NCI-H2171 (cell line): ENCODE measurements at places on chromosomes 4 and X.

- no peak for DNase-seq
Measured at GRCh38 chr4:38957261-38957815, 74.9 kb downstream of the TMEM156 start.

DNA sequence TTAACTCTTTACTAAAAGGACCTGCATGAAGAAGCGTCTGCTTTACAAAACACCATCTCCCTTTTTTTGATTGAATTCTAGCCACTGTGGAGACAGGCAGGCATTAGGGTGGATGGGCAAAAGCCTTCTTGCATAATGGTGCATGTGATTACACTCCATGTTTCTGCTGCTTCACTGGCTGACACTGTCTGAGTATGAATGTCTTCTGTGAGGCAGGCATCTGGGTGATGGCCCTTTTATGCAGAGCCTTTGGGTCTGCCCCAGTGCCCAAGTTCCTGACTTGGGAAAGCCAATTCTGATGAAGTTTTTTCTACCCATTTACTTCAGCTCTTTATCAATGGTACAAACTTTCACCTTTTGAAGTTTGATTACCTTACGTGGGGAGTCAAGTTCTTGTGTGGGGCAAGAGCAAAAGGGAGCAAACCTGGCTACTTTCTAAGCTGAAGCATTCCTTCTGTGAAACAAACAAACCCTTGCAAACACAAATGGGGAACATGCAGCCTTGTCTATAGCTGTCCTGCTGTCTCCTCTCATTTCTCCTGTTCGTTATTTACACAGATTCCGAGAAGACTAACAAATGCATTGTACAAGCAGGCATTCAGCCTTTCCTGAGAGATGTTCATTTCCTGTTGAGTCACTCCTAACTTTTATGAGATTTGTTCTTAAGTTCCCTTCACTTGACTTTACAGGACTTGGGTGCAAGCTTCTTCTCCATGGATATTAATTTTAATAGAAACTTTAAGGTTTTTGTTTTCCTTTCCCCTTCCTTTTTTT, 301.9 kb downstream of the TLL1 start:
- DNase-seq, result no peak

DNA sequence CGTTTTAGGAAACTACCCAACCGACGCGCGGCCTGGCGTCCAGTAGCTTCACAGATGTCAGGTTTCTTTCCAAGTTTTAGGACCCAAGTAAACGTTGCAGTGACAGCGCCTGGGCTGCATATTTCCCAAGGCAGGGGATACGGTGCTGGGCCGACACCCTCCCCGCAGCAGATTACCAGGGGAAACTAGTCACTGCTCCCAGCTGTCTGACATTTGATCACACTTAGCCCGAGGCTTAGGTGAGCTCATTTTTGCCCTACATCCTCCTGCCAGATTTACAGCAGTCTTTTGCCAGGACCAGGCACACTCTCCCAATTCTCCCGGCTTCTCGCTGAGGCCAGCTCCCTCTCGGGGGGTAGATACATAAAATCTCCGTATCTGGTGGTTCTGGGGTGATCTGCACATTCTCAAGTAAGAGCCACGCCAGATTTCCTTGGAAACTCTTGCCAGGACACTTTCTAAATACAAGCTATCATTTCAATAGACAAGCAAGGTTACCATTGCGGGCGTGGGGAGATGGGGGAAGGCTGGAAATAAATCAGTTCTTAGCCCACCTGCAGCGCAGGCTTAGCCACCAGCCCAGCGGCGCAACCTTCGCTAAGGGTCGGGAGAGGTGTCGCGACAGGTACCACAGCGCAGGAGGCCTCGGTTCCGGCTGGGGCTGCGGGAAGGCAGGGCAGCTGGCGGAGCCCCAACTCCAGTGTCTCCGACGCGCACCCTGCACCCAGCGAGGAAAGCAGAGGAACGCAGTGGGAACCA, 2.5 kb upstream of the SOX3 start:
- no peak for DNase-seq

GRCh38 chrX:22135171-22135711, 103.1 kb downstream of the PHEX start:
- DNase-seq, result peak; percentile 5

DNA sequence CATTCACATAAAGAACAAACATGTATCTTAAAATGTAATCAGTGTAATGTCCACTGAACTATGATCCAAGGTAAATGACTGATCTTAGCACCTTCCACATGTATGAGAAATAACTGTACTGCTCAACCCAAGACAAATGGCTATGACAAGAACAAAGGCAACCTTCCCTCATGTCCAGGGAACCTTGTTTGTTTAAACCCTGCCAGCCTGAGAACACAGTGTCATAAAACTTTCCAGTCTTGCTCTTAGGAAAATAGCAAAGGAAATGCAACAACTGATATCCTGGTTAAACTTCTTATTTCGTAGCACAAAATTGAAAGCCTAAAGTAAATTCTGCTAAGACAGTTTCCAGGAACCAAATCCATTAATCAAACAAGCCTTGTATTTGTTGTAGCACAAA, 494.3 kb downstream of the IL15 start:
- no peak for DNase-seq

DNA sequence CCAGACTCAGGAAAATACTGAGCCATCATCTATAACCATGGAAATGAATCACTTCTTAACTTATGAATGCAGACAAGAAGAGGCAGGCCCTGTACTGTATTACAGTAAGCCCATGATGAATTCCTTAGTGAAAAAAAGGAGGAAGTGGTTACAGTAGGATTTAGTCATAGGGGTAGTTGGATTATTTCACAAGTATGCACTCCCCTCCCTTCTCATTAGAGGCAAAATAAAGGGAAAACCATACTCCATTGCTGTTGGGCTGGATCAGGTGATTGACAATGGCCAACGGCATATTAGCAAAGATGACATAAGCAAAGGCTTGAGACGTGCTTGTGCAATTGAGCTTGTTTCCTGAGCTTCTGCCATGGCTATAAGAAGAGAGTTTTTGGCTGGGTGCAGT, 181.1 kb upstream of the PRPS2 start:
- DNase-seq, result no peak

DNA sequence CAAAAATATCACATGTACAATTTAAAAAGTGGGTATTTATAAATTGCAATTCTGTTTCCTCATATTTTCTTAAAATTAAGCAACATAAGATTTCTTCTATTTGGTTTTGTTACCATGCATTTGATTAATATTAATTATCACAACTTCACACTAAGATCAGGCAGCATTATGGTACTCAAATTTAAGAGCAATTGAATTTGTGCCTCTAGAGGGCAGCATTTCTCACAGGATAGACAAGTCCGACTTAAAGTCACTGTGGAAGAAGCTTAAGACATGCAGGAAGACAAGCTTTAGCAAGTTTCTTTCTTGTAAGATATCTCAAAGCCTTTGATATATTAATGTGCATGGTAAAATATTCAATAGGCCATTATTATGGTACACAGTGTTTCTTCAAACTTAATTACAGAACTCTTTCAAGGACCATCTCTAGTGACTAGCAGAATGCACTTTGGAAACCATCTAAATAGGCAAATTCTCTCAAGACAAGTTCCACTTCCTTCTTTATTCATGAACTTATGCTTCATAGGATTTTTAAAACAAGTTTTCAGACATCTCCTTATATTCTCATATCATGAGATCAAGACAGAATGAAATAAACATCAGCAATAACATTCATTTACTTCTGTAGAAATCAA, 35.0 kb downstream of the FBXW7 start:
- DNase-seq, result peak; percentile 5

DNA sequence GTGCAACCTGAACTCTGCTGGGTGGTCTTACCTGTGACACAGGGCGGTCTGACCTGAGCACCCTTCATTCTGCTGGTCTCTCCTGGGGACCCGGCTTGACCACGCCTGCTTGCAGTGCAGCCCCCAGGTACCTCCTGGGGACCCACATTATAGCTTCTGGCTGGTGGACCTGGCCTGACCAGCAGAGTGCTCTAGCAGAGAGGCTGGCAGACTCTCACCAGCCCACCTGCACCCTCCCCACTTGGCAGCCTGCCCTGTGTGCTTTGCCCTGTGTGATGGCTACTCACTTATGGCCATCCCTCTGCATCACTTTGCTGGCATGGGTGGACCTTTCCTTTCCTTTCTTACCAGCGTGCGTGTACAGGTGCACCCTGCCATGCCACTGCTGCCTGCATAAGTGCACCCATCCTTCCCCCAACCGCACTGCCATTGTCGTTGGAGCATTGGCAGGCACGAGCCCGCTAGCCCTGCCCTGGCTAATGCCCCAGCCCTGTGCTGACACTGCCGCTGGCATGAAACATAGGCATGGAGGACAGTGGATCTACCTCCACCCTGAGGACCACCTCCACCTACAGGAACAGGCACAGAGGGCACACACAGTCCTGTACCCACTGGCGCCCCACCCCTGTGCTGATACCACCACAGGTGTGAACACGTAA, 21.5 kb upstream of the H2AZ1 start:
- DNase-seq, result no peak

DNA sequence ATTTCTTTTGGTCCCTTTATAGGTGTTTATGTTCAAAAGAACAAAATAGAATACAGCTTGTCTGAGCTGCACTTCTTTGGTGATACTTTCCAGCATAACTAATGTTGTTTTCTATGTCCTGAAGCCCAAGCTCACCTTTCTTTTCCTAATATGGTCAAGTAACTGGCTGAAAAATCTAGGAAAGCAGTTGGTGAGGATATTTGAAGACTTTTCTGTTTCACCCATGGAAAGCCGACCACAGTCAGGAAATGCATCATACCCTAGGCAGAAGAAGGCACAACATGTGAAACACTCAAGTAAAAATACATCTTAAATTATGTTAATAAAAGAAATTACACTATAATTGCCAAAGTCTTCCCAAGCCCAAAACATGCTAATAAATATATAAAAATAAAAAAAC, 337.0 kb downstream of the PDGFC start:
- DNase-seq, result no peak

- DNase-seq, result no peak
Measured at GRCh38 chrX:370963-371745, 15.6 kb downstream of the PPP2R3B start.

DNA sequence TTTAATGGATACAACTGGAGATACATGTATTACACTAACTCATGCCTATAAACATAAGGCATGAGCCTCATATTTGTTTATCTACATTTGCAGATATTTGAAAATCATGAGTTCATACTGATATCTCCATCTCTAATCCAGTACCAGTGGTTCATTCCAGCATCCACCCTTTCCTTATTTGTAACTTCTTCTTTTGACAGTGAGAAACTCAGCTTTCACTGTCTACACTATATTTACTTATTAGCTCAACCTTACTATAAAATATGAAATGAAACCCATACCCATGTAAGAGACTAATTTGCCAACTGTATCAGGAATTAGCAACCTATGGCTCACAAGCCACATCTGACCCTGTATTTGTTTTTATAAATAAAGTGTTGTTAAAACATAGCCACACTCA, 161.9 kb upstream of the GPRIN3 start:
- DNase-seq, result no peak

DNA sequence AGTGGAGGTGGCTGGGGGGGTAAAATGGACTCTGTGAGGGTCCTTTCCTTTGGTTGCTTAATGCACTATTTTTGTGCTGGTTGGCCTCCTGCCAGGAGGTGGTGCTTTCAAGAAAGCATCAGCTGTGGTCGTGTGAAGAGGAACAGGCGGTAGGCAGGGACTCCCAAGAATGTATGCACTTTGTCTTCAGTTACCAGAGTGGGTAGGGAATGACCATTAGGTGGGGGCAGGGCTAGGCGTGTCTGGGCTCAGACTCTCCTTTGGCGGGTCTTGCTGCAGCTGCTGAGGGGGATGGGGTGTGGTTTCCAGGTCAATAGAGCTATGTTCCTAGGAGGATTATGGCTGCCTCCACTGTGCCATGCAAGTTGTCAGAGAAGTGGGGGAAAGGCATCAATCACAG, 509.0 kb downstream of the PCDH19 start:
- no peak for DNase-seq

DNA sequence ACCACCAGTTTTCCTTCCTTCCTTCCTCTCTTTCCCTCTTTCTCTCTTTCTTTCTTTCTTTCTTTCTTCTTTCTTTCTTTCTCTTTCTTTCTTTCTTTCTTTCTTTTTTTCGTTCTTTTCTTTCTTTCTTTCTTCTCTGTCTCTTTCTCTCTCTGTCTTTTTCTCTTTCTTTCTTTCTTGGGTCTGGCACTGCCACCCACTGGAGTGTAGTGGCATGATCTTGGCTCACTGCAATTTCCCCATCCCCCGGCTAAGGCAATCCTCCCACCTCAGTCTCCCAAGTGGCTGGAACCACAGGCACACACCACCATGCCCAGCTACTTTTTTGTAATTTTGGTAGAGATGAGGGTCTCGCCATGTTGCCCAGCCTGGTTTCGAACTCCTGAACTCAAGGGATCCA, 51.6 kb upstream of the NHS start:
- no peak for DNase-seq
